ENCODE measurements at places on chromosomes 3 and 15.
A peak's percentile ranks its signal among the peaks of the same experiment; 100 is the strongest.

DNA sequence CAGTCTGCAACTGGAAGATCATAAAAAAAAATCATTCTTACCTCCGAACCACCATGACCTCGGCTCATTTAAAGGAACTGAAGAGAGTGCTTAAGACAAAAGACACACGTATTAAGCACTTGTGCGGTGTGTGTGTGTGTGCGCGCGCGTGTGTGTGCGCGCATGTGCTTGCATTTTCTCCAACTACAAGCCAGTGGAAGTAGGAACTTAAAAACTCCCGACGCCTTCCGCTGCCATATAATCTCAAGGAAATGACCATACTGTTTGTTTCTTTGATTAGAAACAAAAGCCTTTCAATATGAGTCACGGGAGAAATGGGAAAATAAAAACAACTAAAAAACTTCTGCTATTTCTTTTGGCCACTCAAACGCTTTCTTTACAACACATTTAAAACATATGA, 32.4 kb downstream of the FRMD4B start:
- peak; percentile 47 for DNase-seq

GRCh38 chr15:83533410-83533962, 86.3 kb downstream of the SH3GL3 start:
- DNase-seq = no peak

DNA sequence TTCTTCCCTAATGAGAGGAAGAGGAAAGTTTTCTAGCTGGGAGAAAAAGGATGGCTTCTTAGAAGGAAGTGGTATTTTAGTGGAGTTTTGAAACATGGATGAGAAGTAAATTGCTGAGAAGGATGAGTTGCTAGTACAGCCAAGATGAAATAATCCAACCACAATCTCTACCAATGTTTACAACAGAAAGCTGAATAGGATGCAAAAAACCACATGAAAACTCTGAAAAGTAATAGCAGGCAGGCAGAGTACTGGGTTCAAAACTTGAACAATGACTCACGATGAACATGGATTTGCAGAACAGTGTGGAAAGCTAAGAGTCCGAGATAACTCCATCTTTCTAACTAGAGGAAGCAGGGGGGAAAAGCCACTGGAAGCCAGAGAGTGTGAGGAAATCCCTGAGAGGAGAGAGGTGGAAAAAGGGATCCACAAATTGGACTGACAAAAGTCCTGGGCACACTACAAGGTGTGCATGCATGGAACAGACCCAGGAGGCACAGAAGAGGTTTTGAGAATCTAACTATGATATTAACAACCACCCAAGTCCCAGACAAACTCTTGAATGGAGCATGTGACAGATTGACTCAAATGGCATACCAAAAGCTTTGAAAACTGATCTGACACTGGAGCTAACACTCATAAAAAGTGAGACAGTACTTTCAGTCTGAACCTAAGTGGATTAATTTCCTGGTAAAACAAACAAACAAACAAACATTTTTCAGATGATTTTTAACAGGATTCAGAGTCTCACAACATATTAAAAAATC, 76.7 kb downstream of the ST6GAL1 start:
- DNase-seq = peak; percentile 25

DNA sequence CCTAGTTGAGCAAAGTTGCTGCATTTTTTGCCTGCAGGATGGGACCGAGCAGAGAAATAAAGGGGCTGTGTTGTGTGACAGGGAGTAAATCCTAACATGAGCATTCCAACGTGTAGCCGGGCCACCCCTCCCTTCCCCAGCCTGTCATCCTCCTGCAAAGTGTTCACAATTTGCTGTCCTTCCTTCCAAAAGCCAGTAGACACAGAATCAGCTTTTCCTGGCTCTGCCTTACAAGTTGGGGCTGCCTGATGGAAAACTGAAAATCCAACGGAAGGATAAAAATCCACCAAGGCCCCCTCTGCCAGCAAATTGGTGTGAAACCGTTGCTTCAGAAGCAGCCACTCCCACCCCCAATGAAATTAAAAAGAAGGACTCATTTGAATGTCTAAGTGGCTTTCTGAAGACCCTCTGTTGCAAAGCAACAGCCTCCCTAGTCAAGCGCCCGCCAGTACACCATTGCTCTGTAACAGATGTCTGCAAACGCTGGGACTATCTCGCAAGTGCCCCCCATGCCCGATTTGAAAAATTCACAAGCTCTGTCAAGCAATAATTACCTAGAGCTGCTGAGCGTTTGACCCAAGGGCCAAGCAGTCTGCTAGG, 665 bp downstream of the FRMD4B start:
- DNase-seq = no peak

- no peak for DNase-seq
Measured at GRCh38 chr15:81118361-81118760, 15.7 kb upstream of the CFAP161 start.

DNA sequence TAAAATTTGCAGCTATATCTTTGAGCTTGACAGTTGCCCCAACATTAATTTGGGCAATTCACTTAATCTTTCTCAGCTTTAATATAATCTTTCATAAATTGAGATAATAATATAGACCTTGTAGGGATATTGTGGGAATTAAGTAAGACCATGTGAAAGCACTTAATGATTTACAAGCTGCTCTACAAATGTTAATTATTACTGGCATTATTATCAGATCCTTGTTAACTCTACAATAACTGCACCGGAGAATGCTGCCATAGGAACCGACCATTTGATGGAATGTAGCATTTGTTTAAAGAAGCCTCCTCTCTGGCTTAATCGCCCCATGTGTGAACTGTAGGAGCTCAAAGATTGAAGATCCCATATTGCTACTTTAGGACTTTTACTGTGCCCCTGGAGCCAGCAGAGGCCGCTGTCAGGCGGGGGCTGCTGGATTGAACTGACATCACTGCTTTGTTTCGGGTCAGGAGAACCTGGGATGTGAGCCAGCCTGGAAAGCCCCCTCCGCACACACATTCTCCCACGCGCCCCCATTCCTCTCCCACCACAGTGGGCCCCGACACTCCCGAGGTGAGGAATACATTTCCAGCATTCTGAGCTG, 154.2 kb upstream of the TNIK start:
- no peak for DNase-seq

DNA sequence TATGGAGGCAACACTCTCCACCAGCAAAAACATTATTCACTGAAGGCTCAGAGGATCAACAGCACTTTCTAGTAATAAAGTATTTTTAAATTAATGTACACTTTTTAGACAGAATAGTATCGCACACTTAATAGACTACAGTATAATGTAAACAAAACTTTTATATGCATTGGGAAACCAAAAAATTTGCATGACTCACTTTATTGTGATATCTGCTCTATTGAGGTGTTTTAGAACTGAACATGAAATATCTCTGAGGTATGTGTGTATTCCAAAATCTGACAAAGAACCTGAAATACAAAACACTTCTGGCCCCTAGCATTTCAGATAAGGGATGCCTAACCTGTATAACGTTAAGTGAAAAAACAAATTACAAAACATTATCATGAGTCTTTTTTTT, 99.7 kb downstream of the PRICKLE2 start:
- no peak for DNase-seq

DNA sequence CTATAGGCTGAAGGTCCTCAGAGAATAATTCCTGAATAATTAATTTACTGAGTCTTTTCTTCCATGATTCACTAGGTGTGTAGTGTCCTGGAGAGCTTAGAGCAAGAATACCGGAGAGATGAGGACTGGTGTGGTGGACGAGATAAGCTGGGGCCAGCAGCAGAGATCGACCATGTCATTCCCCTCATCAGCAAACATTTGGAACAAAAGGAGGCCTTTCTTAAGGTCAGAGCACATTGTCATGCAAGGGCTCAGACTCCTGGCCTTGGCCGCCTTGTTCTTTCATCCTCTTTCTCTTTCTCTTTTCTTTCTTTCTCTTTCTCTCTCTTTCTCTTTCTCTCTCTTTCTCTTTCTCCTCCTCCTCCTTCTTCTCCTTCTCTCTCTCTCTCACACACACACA, 291.4 kb upstream of the UMPS start:
- DNase-seq = no peak

DNA sequence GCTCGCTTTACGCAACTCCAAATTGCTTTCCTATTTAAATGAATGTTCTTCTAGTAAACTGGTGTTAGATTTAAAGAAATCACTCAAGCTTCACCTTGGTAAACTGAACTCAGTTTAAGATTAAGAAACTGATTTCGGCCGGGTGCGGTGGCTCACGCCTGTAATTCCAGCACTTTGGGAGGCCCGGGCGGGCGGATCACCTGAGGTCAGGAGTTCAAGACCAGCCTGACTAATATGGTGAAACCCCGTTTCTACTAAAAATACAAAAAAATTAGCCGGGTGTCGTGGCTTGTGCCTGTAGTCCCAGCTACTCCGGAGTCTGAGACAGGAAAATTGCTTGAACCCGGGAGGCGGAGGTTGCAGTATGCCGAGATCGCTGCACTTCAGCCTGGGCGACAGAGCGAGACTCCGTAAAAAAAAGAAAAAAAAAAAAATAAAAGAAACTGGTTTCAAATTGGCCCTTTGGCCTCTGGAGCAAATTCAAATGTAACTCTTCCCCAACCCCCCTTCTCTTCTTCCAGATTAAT, 1.7 kb downstream of the SKIL start:
- no peak for DNase-seq

GRCh38 chr15:39202641-39203040, 378.2 kb upstream of the THBS1 start:
- no peak for DNase-seq

DNA sequence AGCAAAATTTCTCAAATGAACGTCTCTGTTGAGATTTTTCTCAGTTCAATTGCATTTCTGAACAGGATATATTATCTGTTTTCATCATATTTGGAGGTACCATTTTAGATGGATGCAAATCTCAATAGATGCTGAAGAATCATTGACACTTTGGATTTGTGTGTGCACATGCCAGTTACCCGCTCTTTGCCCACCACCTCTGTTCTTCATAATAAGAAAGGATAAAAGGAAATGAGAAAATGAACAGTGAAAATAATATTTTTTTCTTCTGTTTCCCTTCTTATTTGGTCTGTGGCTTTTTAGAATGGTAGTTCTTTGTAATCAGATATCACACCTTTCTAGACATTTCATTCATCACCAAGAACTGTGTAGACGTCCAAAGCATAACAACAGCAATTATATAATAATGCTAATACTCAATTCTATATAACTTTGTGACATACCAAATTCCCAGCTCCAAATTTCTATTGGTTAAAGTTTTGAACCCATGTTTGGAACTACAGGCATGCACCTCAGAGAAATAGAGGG, 256.7 kb upstream of the SATB1 start:
- DNase-seq = no peak

GRCh38 chr3:49534581-49535441, 19.5 kb upstream of the BSN start:
- no peak for DNase-seq

- DNase-seq = no peak
Measured at GRCh38 chr3:191473661-191474198, 12.8 kb downstream of the PYDC2 start.

DNA sequence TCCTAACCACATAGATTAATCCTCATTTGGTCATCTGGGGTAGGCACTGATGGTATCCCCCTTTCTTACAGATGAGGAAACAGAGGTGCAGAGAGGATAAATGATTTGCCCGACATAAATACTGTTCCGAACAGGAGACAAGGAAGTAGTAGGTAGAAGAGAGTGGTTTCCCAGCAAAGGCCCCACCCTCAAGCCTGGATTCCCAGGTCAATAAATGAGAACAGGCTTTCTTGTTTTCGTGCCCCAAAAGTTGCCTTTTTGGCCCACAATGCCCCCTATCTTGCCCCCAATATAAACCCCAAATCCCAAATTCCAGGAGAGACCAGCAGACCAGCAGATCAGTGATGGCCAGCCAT, 125.5 kb upstream of the PRR20G start:
- no peak for DNase-seq

GRCh38 chr3:186722457-186722856, 5.3 kb downstream of the KNG1 start:
- no peak for DNase-seq

- DNase-seq = no peak
Measured at GRCh38 chr3:11950576-11950975, 53.6 kb upstream of the SYN2 start.

DNA sequence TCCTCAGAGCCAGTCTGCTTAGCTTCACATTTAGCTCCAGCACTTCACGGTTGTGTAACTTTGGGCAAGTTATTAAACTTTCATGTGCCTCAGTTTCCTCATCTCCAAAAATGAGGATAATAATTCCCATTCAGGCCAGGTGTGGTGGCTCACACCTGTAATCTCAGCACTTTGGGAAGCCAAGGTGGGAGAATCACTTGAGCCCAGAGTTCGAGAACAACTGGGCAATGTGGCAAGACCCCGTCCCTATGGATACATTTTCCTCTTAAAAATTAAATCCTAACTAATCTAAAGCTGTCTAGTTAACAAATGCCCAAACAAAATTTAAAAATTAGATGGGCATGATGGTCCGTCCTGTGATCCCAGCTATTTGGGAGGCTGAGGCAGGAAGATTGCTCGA, 7.2 kb downstream of the RCN2 start:
- DNase-seq = no peak

- DNase-seq = no peak
Measured at GRCh38 chr3:88078932-88079331, 19.9 kb downstream of the ZNF654 start.

DNA sequence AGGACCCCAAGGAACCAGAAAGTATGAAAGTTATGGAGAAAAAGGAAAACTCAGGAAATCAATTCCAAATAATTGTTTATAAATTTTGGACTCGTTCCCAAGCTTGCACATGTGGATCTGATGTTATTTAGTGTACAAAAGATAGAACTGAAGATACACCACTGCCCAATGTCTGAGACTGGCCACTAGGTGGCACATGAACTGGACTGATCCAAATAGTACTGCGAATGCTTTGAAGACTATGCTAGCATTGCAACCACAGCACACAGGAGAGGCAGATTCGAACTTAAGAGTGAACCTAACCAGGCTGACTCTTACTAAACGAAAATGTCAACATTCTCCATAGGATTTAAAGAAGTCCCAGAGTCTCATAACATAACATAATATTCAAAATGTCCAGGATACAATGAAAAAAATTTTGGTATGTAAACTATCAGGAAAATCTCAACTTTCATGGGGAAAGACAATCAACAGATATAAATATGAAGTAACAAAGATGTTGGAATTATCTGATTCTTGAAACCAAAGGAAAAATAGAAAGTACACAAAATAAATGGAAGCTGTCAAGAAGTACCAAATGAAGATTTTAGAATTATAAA, 596.7 kb downstream of the FGF12 start:
- peak; percentile 1 for DNase-seq

- no peak for DNase-seq
Measured at GRCh38 chr3:160980740-160981139, 124.4 kb downstream of the B3GALNT1 start.

DNA sequence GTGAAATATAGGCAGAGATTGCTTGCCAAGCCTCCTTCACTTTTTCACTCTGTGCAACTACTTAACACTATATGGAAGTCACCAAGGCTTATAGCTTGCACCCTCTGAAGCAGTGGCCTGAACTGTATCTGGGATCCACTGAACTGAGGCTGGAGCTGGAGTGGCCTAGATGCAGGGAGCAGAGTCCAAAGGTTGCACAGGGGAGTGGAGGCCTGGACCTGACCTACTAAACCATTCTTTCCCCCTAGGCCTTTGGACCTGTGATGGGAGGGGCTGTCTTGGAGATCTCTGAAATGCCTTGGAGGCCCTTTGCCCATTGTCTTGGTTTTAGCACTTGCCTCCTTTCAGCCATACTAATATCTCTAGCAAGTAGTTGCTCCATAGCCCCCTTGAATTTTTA, 57.5 kb downstream of the P2RY1 start:
- DNase-seq = no peak

GRCh38 chr3:169278092-169278491, 385.4 kb downstream of the MECOM start:
- DNase-seq = no peak
